ENCODE measurements at places on chromosomes 4 and X. TPM values are rescaled to one million over a fixed set of nuclear protein-coding genes. Genes with fewer than 3 reads are reported as not detected.

GRCh38 chr4:139656614-139657486 is 8.8 kb upstream of the MGST2 start:
- DNase-seq, result peak; percentile 36
- peak overlapping the region; percentile 77 for H3K4me3 ChIP-seq
- H3K36me3 ChIP-seq, result no peaks in the 10 kb centered on the region
- peaks cover 27% of the 10 kb centered on the region for H3K4me1 ChIP-seq
- H3K27ac ChIP-seq, result peak overlapping the region; percentile 93

DNA sequence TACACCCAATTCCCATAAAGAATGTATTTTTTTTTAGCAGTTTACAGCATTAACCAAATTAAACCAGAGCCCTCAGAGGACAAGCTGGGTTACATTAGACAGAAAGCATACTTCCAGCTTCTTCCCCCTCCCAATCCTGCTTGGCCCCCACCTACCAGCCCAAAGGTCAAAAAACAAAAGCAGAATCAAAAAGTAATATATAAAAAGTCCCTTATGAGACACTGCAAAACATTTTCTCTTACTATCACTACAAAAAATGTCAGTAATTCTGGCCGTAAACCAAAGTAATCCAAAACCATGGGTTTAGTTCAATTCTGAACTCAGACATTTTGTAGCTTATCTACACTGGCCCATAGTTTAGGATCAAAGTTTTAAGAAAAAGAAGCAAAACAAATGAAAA is 38.0 kb downstream of the APBB2 start:
- DNase-seq, result no peak
- H3K4me1 ChIP-seq, result no peaks in the 10 kb centered on the region
- H3K4me3 ChIP-seq, result no peak overlapping the region
- peaks cover 4% of the 10 kb centered on the region for H3K27me3 ChIP-seq
- no peaks in the 10 kb centered on the region for H3K36me3 ChIP-seq

DNA sequence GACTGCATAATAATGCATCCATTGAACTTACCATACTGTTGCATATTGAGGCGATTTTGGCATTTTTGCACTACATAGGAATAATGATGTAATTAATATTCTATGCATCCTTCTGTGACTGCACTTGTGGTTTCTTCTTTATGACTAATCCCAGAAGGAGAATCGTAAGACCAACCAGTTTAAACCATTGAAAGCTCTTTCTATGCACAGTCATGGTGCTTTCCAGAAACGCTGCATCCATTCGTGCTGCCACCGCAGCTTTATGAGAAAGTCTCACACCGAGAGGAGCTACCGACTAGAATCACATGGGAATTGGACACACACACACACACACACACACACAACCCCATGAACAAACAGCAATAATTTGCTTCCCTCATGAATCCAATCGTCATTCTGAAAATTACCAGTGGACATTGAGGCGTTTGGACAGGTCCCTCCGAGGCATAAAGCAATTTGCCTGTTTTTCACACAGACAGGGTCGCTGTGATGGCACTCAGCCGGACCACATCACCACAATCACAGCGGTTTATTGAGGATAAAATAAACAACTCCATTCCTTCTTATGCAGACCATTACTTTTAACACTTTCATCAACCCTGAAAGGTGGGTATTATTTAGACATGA is 64.2 kb downstream of the PACRGL start:
- no peaks in the 10 kb centered on the region for H3K27me3 ChIP-seq
- no peak for DNase-seq
- no peaks in the 10 kb centered on the region for H3K36me3 ChIP-seq
- no peak overlapping the region for H3K27ac ChIP-seq

DNA sequence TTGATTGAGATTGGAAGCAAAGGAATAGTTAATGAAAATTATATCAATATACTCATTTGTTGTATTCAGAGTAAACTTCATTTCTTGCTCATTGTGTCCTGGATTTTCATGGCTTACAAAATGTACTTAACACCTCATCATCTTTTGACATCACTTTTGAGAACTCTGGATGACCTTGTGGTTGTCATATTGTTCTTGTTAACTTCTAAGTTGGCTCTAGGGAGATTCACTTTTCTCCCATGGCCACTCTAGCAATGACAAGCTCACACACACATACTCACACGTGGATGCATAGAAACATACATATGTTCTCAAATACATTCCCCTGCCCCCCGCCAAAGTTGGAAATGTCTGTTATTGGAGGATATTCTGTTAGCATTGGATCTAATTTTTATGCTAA is 15.3 kb downstream of the PHEX start:
- no peak overlapping the region for H3K4me3 ChIP-seq
- peaks cover 8% of the 10 kb centered on the region for H3K36me3 ChIP-seq
- H3K27me3 ChIP-seq, result no peaks in the 10 kb centered on the region
- no peaks in the 10 kb centered on the region for H3K4me1 ChIP-seq
- no peak overlapping the region for H3K27ac ChIP-seq

DNA sequence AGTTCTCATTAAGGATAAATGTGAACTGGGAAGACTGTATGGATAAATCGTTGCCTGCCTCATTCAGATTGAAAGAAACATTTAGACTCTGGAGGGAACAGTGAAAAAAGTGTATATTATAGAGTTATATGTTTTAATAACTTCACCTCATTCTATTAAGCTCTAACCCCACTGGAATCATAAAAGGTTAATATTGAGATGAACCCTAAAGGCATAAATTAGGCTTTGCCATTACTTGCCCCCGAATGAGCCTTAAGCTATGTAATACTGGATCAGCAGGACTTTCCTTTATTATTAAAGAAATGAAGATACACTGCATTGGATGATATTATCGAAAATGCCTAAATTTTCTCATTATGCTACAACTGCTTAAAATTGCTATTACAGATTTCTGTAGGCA is 44.1 kb upstream of the SPANXD start:
- H3K27ac ChIP-seq, result no peak overlapping the region
- no peaks in the 10 kb centered on the region for H3K4me1 ChIP-seq
- no peak for DNase-seq
- no peaks in the 10 kb centered on the region for H3K27me3 ChIP-seq
- no peak overlapping the region for H3K4me3 ChIP-seq

DNA sequence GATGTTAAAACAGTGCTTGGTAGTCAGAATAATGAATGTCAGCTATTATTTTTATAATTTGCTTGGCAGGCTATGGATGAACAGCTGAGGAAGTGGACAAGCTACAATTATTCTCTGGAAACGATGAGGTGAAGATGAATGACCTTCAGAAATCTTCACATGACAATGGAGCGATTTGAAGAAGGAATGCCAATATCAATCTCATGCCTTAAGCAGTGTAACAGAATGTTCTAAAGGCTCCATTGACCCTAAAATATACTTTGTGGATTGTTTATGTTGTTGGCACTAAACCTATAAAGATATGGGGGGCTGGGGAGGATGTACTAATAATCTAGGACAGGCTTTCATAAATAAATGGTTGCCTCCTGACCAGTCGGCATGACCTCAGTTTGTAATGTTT is 36.2 kb downstream of the COL25A1 start:
- no peaks in the 10 kb centered on the region for H3K36me3 ChIP-seq
- peaks cover 8% of the 10 kb centered on the region for H3K27me3 ChIP-seq
- DNase-seq, result no peak
- H3K27ac ChIP-seq, result no peak overlapping the region
- no peak overlapping the region for H3K4me3 ChIP-seq

- no peak overlapping the region for H3K27ac ChIP-seq
- H3K27me3 ChIP-seq, result no peaks in the 10 kb centered on the region
- peaks cover 64% of the 10 kb centered on the region for H3K4me1 ChIP-seq
- peaks cover 10% of the 10 kb centered on the region for H3K36me3 ChIP-seq
Measured at GRCh38 chr4:80139671-80140070, 57.6 kb upstream of the PRDM8 start.

DNA sequence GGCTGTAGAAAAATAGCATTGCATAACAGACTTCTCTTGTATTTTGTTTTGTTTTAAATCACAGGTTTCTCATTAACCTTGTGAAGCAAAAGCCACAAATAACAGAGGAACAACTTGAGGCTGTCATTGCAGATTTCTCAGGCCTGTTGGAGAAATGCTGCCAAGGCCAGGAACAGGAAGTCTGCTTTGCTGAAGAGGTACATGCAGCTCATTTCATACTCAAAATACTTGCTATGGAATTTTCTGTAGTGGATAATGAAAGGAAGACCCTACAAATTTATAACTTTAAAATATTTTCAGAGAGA is 17.6 kb downstream of the AFP start:
- H3K4me3 ChIP-seq, result no peak overlapping the region
- DNase-seq, result no peak
- no peaks in the 10 kb centered on the region for H3K4me1 ChIP-seq
- no peak overlapping the region for H3K27ac ChIP-seq
- H3K27me3 ChIP-seq, result no peaks in the 10 kb centered on the region

DNA sequence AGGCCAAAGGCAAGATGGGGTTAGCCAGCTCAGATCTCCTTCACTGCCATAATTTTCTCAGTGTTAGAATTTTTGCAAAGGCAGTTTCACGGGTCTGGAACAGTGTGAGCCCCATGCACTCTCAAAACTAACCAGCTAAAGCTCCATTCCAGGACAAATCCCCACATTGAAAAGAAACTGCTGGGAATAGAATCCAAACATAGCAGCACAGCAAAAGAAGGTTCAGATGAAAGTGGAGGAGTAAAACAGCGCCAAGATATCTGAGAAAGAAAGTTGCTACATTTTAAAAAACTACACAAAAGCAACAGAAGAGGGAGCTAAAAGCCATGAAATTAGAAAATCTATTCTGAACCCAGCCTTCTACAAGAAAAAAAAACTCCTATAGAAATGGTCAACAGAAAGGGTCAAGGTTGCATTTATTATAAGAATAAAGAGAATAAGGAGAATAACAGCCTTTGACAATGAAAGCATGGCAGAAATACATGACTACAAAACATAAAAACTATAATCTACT is 39.6 kb upstream of the SLC7A3 start:
- DNase-seq, result no peak
- peaks cover 9% of the 10 kb centered on the region for H3K27me3 ChIP-seq
- H3K4me1 ChIP-seq, result peaks cover 1% of the 10 kb centered on the region
- no peak overlapping the region for H3K27ac ChIP-seq
- H3K36me3 ChIP-seq, result no peaks in the 10 kb centered on the region
- no peak overlapping the region for H3K4me3 ChIP-seq

DNA sequence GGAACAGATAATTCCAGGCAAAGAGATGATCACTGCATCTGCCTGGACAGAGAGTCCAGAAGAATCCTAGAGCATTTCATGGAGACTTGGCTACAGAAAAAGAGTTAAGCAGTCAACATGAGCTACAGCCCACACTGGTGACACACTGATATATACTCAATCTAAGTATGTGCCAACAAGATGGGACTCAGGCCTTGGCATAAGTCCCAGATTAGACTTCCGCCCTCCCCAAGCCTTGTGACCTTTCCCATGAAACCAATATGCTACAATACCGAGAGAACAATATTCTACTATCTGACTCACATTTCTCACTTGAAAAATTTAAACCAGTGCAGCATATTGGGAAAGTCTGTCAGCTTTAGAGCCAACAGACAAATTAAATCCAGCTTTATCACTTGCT is 65.7 kb upstream of the SLITRK2 start:
- H3K4me1 ChIP-seq, result no peaks in the 10 kb centered on the region
- H3K27me3 ChIP-seq, result no peaks in the 10 kb centered on the region
- no peak for DNase-seq
- no peak overlapping the region for H3K4me3 ChIP-seq
- no peak overlapping the region for H3K27ac ChIP-seq

- H3K4me3 ChIP-seq, result no peak overlapping the region
- no peaks in the 10 kb centered on the region for H3K36me3 ChIP-seq
- H3K27me3 ChIP-seq, result no peaks in the 10 kb centered on the region
- H3K27ac ChIP-seq, result no peak overlapping the region
- no peak for DNase-seq
Measured at GRCh38 chr4:133014473-133015135, 134.5 kb upstream of the PCDH10 start.

DNA sequence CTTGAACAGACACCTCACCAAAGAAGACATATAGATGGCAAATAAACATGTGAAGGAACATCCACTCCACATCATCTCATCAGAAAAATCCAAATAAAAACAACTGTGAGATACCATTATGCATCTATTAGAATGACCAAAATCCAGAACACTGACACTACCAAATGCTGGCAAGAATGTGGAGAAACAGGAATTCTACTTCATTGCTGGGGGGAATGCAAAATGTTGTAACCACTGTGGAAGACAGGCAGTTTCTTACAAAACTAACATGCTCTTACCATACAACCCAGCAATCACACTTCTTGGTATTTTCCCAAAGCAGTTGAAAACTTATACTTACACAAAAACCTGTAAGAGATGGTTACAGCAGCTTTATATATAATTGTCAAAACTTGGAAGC is 38.2 kb upstream of the ANTXR2 start:
- DNase-seq, result no peak
- H3K4me1 ChIP-seq, result no peaks in the 10 kb centered on the region
- H3K4me3 ChIP-seq, result no peak overlapping the region
- no peak overlapping the region for H3K27ac ChIP-seq

DNA sequence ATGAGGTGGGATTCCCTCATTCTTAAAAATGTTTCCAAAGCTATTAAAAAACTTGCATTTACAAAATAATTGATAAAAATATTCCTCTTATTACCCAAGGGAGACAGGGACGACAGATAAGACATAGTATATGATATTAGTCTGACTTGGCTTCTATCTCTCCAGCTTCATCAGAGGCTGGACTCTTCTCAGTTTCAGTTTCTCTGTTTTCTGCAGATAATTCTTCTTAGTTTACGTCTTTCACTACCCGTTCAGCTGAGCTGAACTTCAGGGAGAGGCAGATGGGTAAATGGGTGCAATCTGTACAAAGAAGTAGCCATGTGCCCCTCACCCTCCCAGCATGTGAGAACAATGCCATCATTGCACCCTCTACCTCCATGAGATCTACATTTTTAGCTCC is 214.0 kb upstream of the SLIT2 start:
- DNase-seq, result no peak
- H3K4me3 ChIP-seq, result no peak overlapping the region
- no peaks in the 10 kb centered on the region for H3K4me1 ChIP-seq
- H3K27me3 ChIP-seq, result no peaks in the 10 kb centered on the region
- H3K27ac ChIP-seq, result no peak overlapping the region

DNA sequence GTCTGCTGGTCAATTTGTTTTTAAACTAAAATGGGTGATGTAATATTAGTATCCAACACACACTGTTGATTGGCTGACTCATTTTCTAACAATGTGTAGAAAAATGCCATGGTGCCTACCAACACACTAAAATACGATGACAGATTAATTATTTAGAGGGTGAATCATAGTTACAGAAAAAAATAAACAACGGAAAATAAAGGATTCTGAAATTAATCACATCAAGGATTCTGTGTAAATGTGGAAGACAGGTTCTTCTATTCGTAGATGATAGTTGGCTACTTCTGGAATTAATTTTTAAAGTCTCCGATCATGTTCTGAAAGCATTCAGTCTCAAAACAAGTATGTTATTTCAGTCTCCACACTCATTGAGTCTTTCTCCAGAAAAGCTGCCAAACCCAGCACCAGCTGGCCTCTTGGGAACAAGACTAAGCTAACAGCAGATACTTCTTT is 8.2 kb upstream of the IQCM start:
- no peak for DNase-seq
- H3K4me1 ChIP-seq, result no peaks in the 10 kb centered on the region
- no peak overlapping the region for H3K4me3 ChIP-seq
- H3K36me3 ChIP-seq, result no peaks in the 10 kb centered on the region
- no peaks in the 10 kb centered on the region for H3K27me3 ChIP-seq

- no peak overlapping the region for H3K27ac ChIP-seq
- peaks cover 27% of the 10 kb centered on the region for H3K36me3 ChIP-seq
- no peaks in the 10 kb centered on the region for H3K27me3 ChIP-seq
Measured at GRCh38 chr4:4470208-4470607, 71.6 kb downstream of the STX18 start.

Gene NR0B1
- total RNA-seq, result not detected

Gene TMEM192
- total RNA-seq, result 14.4 TPM

Gene TMEM35A
- not detected for total RNA-seq

Gene PPM1K
- total RNA-seq, result 39.9 TPM

Gene SUPT20HL1
- total RNA-seq, result not detected

Gene HMX1
- total RNA-seq, result not detected

Gene AGA
- total RNA-seq, result 21.0 TPM

Gene NDNF
- 0.78 TPM for total RNA-seq

Gene TRIM60
- total RNA-seq, result not detected
